ENCODE measurements at places on chromosomes 1 and 21.

GRCh38 chr1:116287341-116288200 is 85.5 kb upstream of the ATP1A1 start:
- DNase-seq, result no peak

DNA sequence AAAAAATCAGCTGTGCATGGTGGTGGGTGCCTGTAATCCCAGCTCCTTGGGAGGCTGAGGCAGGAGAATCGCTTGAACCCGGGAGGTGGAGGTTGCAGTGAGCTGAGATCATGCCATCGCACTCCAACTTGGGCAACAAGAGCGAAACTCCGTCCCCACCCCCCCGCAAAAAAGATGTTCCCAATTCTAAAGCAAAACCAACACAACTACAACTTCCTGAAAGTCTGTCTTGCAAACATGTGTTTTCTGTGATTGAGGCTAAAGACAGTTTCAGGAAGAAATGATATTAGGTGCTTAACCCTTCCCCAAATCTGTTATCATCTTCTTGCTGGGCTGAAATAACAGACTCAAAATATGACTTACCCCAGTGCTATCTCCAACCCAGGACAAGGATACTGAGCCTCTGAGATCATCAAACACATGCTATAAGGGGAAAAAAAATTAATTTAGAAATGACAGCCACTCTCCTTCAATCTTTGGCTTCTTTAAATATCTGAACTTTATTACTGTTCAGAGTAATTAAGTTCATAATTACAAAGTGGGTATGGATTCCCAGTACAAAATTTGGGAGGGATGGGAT is 28.5 kb downstream of the SORT1 start:
- no peak for DNase-seq

DNA sequence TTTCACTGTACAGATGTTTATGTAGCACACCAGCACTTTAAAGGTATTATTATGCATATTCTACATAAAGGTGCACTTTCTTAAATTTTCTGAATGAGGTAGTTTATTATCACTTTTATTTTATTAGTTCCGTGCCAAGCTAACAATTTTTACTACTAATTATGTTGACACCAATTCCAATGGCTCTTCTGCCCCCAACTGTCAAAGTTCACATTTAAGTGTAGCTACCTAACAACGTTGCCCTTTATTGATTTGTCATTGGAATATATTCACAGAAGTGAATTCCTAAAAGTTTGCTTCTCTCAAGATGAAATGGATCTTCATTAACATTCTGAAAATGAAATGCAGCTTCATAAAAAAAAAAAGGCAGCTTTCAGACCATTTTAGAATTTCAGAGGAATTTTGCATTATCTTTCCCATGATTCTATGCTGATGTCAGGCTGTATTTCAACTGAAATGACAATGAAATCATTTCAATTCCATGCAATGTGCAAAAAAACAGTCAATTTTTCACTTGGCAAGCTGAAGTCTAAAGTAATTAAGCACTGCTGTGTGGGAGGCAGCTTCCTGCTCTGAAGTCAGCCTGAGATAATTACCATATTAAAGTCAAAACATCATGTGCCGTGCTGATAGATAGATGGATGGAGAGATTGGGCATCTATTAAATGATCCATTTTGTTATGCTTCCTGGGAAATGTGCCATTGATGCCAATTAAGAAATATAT is 229.2 kb downstream of the TTLL7 start:
- DNase-seq, result no peak

- no peak for DNase-seq
Measured at GRCh38 chr1:103336408-103336807, 189.1 kb upstream of the RNPC3 start.

GRCh38 chr1:206415942-206416341 is 54.3 kb upstream of the IKBKE start:
- no peak for DNase-seq
